Stomach (tissue), 19 donors: ENCODE measurements at places on chromosomes 7 and 10. TPM values are rescaled to one million over a fixed set of nuclear protein-coding genes. Genes with fewer than 3 reads are reported as not detected.

GRCh38 chr7:33757050-33757449 is 148.3 kb upstream of the BMPER start:
- DNase-seq: no peak
- no peak overlapping the region for H3K4me3 ChIP-seq
- no peaks in the 10 kb centered on the region for H3K4me1 ChIP-seq
- peak overlapping the region; percentile 35 for H3K27ac ChIP-seq
- no peaks in the 10 kb centered on the region for H3K36me3 ChIP-seq
- no peaks in the 10 kb centered on the region for H3K27me3 ChIP-seq

GRCh38 chr7:151448261-151449252 is 8.6 kb upstream of the CRYGN start:
- H3K27ac ChIP-seq: no peak overlapping the region
- peak overlapping the region; percentile 66 for H3K4me3 ChIP-seq
- peaks cover 11% of the 10 kb centered on the region for H3K4me1 ChIP-seq
- H3K27me3 ChIP-seq: peaks cover 17% of the 10 kb centered on the region
- H3K36me3 ChIP-seq: no peaks in the 10 kb centered on the region

Gene CCDC172
- not detected for total RNA-seq

Gene PRPS1L1
- total RNA-seq: not detected

DNA sequence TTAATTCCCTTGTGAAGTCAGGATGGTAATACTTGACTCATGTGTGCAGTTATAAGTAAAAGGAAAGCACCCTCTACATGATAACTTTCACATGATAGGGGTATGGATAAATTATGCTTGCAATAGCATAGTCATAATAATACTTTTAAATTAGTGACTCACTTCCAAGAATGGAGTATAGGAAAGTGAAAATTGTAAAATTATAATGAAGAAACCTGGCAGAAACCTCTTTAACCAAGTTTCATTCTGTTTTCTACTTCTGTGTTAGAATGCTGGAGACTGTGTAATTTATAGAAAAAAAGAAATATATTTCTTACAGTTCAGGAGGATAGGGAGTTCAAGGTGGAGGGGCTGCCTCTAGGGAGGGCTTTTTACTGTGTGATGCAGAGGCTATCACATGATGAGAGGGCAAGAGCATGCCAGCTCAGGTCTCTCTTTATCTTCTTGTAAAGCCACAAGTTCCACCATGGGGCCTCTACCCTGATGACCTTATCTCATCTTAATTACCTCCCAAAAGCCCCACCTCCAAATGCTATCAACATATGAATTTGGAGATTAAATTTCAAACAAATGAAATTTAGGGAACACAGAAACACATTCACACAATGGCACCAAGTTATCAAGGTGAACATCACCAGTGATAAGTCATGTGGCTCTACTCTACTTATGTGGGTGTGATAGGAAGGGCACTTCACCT is 43.2 kb downstream of the HDAC9 start:
- H3K4me3 ChIP-seq: no peak overlapping the region
- H3K4me1 ChIP-seq: peaks cover 14% of the 10 kb centered on the region
- no peaks in the 10 kb centered on the region for H3K36me3 ChIP-seq
- H3K27ac ChIP-seq: no peak overlapping the region
- DNase-seq: no peak

GRCh38 chr10:110058212-110058611 is 50.4 kb downstream of the ADD3 start:
- no peak overlapping the region for H3K4me3 ChIP-seq
- no peaks in the 10 kb centered on the region for H3K27me3 ChIP-seq
- H3K27ac ChIP-seq: no peak overlapping the region
- H3K4me1 ChIP-seq: peaks cover 6% of the 10 kb centered on the region
- no peaks in the 10 kb centered on the region for H3K36me3 ChIP-seq

- no peak overlapping the region for H3K4me3 ChIP-seq
- H3K27ac ChIP-seq: no peak overlapping the region
- no peak for DNase-seq
Measured at GRCh38 chr7:67758551-67758950, 761.9 kb downstream of the TYW1 start.

DNA sequence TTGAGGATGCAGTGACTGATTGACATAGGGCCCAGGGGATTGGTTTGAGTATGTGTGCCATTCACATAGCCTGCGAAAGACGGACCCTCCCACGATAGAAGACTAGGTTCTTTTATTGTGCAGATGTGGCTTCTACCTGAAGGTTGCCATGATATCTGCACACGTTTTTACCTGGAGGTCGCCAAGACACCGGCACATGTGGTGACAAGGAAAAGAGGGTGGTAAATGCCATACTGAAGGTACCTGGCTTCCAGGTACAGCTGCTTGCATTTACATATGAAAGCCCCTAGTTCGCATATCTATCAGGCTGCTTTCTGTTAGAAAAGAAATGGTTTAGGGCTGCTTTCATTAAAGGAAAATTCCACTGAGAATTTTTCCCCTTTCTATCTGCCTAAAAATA is 43.6 kb downstream of the ZNF22 start:
- H3K4me1 ChIP-seq: no peaks in the 10 kb centered on the region
- H3K27me3 ChIP-seq: no peaks in the 10 kb centered on the region
- no peaks in the 10 kb centered on the region for H3K36me3 ChIP-seq
- H3K4me3 ChIP-seq: no peak overlapping the region

Gene TSPAN33
- total RNA-seq: 20.9 TPM

GRCh38 chr10:42948040-42948439 is 128.8 kb upstream of the RET start:
- DNase-seq: no peak
- no peak overlapping the region for H3K4me3 ChIP-seq
- no peak overlapping the region for H3K27ac ChIP-seq
- H3K36me3 ChIP-seq: no peaks in the 10 kb centered on the region
- H3K4me1 ChIP-seq: peaks cover 15% of the 10 kb centered on the region

GRCh38 chr7:44052771-44053365 is 8.4 kb downstream of the DBNL start:
- peaks cover 50% of the 10 kb centered on the region for H3K36me3 ChIP-seq
- no peak overlapping the region for H3K4me3 ChIP-seq
- DNase-seq: peak; percentile 14
- no peaks in the 10 kb centered on the region for H3K27me3 ChIP-seq
- no peak overlapping the region for H3K27ac ChIP-seq

Gene TMEM196
- not detected for total RNA-seq
